ENCODE measurements at places on chromosomes 6 and 20.
A peak's percentile ranks its signal among the peaks of the same experiment; 100 is the strongest.

GRCh38 chr20:389220-389619 lies 8.7 kb downstream of the TRIB3 start:
- no peak for DNase-seq

GRCh38 chr6:5729080-5729434 lies 277.7 kb downstream of the NRN1 start:
- DNase-seq, result peak; percentile 50

DNA sequence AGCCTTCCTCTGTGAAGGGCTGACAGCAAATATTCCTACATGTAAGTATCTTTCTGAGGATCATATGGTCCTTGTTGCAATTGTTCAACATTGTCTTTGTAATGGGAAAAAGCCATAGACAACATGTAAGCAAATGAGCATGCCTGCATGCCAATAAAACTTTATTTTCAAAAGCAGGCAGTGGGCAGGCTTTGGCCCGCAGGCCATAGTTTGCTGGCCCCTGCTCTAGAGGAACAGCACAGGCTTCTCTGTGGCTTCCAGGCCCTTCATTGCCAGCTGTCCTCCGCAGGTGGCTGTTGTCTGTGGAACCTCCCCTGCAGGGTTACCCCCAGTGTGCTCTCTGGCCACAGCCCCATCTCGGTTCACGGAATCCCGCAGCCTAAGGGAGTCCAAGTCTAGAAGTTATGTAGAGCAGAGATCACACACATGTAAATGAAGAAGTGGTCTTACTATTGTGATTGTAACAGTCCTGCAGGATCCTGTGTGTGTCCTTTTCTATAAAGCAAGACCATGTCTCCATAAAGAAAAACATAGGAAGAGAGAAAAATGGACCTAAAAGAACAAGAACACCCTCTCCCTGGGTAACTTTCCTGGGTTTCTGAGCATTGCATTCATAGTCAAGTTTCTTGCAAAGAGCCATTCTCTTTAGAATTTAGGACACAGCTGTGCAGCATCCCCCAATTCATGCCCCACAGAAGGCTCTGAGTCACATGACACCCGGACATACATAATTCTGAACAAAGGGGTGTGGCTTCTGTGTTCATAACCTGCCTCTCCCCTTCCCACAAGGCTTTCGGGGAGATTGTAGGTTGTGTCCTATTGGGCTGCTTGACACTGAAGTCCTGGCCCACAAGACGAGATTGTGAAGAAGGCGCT lies 10.0 kb downstream of the UNC93A start:
- DNase-seq, result no peak

DNA sequence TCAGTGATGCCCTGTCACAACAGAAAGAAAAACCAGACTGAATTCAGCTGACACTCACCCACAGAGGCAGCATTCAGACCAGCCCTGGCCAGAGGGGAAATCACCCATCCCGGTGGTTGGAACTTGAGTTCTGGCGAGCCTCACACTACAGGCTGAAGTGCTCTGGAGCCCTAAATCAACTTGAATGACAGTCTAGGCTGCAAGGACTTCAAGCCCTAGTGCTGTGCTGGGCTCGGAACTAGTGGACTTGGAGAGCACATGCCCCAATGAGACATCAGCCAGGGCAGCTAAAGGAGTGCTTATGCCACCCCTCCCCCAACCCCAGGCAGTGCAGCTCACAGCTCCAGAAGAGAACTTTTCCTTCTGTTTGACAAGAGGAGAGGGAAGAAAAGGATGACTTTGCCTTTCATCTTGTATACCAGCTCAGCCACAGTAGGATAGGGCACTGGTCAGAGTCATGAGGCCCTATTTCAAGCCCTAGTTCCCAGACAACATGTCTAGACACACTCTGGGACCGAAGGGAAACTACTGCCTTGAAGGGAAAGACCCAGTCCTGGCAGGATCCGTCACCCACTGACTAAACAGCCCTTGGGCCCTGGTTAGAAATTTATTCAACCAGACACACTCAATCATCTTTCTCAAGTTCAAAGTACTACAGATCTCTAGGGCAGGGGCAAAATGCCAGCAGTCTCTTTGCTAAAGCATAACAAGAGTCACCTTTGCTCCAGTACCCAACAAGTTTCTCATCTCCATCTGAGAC lies 43.2 kb upstream of the PNRC1 start:
- no peak for DNase-seq

DNA sequence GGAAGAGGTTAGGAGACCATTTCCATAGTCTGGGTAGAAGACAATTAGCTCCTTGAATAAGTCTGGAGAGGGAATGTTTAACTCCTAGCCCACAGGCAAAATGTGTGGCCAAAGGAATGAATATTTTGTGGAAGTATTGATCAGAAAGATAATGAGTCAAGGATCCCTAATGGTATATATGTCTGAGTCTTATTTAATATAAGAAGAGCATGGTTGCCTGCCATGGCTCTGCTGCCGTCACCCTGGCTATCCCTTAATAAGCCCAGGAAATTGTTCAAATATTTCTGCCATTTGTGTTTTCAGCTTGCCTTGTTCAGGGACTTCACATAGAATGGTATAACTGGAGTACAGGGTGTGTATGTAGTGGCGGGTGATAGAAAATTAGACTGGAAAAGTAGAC lies 18.1 kb upstream of the CALHM6 start:
- DNase-seq, result no peak

All from glomerular endothelial cell (primary cell).